Stimulated activated CD8-positive, alpha-beta memory T cell treated with anti-CD3 and anti-CD28 coated beads, Interleukin-7, amount 100 ng/mL, for 48 hours (primary cell): ENCODE measurements at places on chromosomes 6 and 20.

DNA sequence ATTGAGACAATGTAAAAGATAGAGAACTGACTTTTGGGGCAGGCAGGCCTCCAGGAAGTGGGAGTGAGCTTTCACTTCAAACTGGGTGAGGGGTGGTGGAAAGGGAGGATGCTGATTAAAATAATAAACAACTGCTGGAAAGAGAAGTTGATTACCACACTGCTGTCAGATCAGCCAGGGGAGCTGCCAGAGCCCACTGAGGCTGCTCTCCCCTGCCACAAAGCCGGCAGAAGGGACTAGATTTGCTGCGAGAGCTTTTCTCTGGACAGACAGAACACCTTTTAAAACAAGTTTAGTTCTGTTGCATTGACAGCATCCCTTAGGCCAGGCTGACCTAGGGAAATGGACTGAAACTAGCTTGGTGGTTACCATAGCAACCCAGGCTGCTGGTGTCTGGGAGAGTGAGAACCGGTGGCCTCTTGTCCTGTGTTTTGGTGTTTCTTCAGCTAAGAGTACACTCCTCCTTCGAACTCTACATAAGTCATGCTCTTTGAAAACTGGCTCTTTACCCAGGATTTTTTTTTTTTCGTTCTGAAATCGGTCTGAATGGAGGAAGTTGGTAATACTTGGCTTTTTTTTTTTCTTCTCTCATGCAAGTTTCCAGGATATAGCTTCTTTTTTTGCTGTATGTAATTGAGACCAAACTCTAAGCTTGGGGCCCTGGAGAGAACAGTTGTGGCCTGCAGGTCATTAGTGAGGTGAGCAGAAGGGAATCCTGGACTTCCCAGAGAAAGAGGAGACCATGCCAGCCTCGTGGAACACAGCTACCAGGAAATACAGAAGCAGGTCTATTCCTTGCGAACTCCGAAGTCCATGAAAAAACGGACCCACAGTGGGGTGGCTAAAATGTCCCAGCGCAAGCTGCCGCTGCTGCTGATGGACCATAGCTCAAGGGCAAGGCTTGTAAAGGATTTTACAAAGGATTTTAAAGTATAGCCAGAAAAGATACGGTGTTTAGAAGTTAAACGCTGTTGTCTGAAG, 374.4 kb downstream of the UTRN start:
- DNase-seq: no peak

GRCh38 chr20:47927944-47928343, 142.7 kb upstream of the SULF2 start:
- DNase-seq: no peak

DNA sequence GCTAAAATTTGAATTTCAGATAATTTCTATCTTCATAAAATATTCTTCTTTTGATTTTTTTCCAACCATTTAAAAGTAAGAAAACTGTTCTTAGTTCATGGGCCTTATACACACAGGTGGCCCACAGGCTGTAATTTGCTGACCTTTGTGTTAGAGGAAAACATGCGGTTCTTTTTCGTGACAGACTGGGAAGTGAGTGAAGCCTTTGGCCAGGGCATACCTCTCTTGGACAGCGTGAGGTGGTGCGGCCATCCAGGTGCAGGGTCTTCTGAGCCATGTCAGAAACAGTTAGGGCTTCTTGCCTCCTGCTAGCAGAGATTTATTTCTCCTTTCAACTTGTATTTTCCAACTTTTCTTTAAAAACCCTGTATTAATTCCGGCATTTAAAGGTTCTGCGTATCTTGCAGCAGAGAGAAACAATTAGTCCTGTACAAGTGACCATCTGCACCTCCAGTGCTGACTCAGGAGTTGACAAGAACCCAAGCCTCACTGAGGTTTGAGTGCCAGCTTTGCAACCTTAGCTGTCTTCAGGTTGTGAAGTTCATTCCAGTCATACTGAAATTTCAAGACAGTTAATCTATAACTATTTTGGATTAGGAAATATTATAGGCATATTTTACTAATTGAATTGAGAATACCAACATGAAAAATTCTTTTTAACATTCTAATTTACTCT, 177.8 kb downstream of the LY86 start:
- DNase-seq: no peak

GRCh38 chr6:152310371-152310954, 326.7 kb downstream of the SYNE1 start:
- DNase-seq: no peak

GRCh38 chr20:44033344-44033743, 118.7 kb downstream of the TOX2 start:
- no peak for DNase-seq

- DNase-seq: no peak
Observed at GRCh38 chr20:46020555-46020954, 8.5 kb upstream of the SLC12A5 start.

DNA sequence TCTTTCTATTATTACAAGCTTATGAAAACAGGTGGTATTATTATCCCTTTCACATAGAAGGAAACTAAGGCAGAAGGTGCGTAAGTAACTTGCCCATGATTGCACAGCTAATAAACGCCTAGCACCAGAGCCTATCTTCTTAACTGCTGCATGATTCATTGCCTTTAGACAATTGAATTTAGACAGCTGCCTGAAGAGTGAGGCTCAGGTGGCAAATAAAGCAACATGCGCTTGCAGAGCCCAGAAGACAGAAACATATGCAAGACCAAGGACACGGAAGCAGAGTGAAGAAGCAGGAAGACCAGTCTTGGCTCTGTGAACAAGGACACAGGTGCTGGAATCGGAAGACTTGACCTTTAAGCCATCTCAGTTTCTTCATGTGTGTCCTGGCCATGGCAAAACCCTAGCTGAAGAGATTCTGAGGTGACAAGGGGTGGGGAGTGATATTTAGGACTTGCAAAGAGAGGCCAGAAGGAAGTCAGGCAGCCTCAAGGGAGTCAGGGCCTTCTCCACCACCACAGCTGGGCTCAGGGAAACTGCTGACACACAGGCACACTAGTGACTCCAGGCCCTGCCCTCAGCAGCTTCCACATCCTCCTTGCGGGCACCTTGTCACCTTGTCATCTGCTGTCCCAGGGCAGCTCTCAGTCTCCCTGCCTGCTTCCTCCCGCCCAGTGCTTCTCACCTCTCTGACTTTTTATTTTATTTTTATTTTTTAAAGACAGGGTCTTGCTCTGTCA, 91.7 kb upstream of the SLC22A16 start:
- no peak for DNase-seq

DNA sequence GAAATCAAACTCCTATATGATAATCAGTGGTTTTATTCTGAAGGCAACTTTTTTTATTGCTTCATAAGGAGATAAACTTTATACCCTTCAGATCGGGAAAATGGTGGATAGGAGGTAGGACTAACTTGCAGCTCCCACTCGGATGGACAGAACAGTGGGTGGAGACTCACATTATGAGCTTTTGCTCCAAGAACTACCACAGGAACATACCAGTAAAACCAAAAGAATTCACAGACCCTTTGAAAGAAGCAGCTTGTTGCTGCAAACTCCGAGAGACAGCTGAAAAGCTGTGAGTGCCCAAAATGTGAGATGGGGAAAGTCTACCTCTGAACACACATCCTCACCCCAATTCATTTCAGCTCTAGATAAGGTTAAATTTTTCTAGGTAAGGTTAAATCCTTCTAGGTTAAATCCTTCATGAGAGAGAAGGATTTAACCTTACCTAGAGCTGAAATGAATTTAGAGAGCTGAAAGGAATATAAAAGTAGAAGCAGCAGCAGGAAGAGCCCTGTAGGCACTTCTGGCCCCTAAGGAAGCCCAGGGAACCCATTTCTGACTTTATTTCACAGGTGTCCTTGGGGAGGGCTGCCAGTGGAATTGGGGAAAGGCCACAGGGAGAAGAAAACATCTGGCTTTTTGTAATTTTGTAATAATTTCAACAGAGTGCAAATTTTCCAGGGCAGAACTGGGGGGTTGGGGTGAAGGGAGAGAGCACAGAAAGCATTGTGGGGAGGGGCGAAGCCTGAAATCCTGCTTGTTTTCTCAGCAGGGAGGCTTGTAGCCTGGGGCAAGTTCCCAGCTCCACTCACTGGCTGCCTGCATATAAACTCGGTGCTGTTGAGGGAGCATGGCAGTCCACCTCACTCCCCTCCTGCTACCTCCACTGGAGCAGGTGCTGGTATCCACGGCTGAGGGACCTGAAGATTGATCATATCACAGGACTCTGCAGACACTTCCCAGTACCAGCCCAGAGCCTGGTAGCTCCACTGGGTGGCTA, 65.9 kb upstream of the HCRTR2 start:
- DNase-seq: no peak

- peak; percentile 97 for DNase-seq
Observed at GRCh38 chr6:26285143-26286134, 79.6 kb upstream of the BTN3A2 start.

GRCh38 chr6:45486736-45487135, 109.0 kb upstream of the SUPT3H start:
- DNase-seq: no peak

DNA sequence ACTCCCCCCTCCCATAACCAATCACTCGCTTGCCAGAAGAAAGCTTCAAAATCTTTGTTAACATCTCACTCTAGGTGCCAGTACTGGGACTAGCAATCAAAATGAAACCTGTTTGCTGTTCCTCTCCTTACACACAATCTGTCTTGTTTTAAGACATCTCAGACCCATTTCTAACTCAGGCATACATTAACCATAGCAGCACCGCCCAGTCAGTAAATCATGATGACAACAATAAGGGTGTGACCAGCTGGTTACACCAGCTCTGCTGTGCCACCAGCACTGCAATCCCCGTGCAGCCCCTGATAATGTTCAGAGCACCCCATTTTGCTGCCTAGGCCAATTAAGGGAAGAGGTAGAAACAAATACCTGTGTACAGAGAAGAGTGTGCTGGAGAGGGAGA, 185.2 kb upstream of the TAB2 start:
- DNase-seq: no peak

DNA sequence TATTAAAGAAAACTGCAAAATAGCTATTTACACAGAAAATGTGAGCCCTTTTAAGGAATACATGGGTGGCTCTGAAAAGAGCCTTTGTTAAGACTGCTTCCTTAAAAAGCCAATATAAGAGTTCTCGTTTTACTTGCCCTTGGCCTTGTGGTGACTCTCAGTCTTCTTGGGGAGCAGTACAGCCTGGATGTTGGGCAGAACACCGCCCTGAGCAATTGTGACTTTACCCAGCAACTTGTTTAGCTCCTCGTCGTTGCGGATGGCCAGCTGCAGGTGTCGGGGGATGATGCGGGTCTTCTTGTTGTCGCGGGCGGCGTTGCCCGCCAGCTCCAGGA, 111.5 kb downstream of the HFE start:
- DNase-seq: no peak
